NCI-H2171 (cell line): ENCODE measurements at places on chromosomes 4 and X.

GRCh38 chr4:145380123-145380522 lies 101.5 kb upstream of the SMAD1 start:
- DNase-seq: no peak

GRCh38 chr4:179625406-179625805 lies 2183.2 kb upstream of the AGA start:
- no peak for DNase-seq

DNA sequence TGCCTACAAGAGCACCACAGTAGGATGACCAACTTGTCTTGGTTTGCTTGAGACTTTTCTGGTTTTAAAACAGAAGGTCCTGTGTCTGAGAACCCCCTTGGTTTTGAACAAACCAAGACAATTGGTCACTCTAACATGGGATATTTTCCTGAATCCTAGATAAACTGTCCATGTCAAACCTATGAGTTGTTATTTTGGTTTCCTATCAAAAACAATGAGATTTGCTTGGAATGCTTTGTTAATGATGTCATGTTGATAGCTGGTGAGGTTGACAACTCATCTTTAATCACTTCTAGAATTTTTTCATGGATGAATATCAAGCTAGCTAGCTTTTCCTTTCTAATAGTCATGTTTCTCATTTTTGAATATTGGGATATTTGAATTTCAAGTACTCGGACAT lies 518.3 kb upstream of the ARX start:
- no peak for DNase-seq

DNA sequence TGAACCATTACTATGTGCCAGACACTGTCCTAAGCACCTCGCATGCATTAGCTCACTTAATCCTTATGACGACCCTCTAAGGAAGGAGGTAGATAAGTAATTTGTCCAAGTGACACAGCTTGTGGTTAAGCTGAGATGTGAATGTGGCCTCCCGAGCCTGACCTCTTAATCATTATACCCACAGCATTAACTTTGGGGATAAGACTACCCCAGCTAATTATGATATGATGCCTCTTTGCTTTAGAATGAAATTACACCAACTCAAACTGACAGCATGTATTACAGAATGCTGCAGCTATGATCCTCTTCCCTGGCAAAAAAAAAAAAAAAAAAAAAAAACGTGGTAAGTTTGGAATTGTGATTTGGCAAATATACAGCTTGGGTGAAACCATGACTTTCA lies 53.5 kb downstream of the APBB2 start:
- DNase-seq: no peak

DNA sequence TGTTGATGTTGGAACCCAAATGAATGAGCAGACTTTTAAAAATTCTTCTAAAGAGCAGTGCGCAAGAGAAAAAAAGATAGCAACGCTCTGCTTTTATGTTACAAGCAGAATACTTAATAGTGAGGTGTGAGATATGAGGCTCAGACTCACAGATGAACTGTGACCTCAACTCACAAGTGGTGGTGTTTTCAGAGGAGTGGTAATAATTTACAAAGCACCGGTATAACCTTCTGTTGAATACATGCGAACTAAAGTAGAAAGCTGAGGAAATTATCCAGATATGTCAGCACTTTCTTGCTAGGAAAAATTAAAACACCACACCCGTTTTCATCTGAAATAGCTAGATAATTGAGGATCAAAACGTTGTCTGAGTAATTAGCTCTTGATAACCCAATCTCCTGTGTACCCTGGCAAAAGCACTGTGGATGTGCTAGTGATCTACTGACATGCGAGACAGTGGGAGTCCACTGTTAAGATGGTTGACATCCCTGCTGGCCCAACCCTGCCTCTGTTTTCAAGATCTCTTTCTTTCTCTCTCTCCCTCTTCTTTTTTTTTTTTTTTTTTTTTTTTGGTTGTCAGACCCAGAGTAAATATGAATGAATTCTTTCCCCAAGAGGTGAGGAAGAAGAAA lies 6.9 kb upstream of the TLL1 start:
- no peak for DNase-seq

DNA sequence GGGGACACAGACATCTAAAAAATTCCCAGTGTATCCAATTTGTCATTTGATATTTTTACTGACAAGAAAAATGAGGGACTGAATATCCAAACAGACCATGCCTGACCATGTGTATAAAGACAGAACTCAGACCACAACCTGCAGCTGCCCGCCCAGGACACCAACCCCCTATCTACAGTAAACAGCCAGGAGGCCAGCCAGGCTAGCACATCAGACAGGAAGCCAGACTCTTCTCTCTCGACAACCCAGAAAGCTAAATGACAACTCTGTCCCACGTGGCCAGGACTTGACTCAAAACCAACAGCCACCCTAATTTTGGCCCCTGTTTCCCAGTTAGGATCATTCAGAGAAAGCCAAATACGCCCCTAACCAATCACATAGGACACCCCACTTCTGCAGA lies 15.1 kb downstream of the AFAP1 start:
- no peak for DNase-seq

DNA sequence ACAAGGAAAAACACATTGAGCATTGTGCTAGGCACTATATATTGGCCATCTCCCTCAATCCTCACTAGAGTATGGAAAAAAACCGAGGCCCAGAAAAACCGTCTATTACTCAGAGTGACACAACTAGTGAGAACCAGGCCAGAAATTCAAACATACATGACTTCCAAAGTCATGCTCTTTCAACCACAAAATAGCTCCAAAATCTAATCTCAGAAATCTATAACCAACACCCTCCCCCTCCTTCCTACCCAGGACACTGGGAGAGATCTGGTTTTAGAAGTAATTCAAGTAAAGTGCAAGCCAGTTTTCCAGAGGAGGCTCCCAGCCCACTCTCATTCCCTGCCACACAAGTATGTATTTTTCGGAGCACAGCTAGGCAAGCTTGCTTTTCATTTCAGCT lies 7.6 kb downstream of the HS3ST1 start:
- DNase-seq: no peak

GRCh38 chr4:14529653-14530052 lies 472.6 kb upstream of the CPEB2 start:
- DNase-seq: no peak

- DNase-seq: no peak
Observed at GRCh38 chr4:159290321-159291030, 187.6 kb downstream of the RAPGEF2 start.

GRCh38 chr4:38891051-38891983 lies 23.7 kb downstream of the FAM114A1 start:
- DNase-seq: no peak
